ENCODE measurements at places on chromosomes 4 and X. TPM values are rescaled to one million over a fixed set of nuclear protein-coding genes. Genes with fewer than 3 reads are reported as not detected.

IL2RG gene
- total RNA-seq, result 0.89 TPM

TREX2 gene
- total RNA-seq, result 0.19 TPM

RHOXF2 gene
- total RNA-seq, result not detected

PNMA3 gene
- 2.5 TPM for total RNA-seq

MAOB gene
- total RNA-seq, result 133 TPM

ZNF185 gene
- total RNA-seq, result 1.6 TPM

GABRE gene
- total RNA-seq, result 28.0 TPM

SH3RF1 gene
- total RNA-seq, result 8.3 TPM

FRAS1 gene
- total RNA-seq, result 2.5 TPM

STIM2 gene
- 9.7 TPM for total RNA-seq

AFM gene
- total RNA-seq, result not detected

RBBP7 gene
- total RNA-seq, result 110 TPM

PRSS12 gene
- not detected for total RNA-seq

GUCY1A1 gene
- total RNA-seq, result 82.5 TPM

BCLAF3 gene
- 6.5 TPM for total RNA-seq

HPGDS gene
- 3.3 TPM for total RNA-seq

DMP1 gene
- not detected for total RNA-seq

CD40LG gene
- total RNA-seq, result not detected

APELA gene
- not detected for total RNA-seq

DUX4 gene
- total RNA-seq, result not detected

REELD1 gene
- total RNA-seq, result not detected

ARAP2 gene
- 2.4 TPM for total RNA-seq

ATOH1 gene
- not detected for total RNA-seq

SPANXC gene
- total RNA-seq, result not detected

CTAG1B gene
- total RNA-seq, result not detected

XAGE1A gene
- total RNA-seq, result not detected

TKTL2 gene
- not detected for total RNA-seq

POU4F2 gene
- not detected for total RNA-seq

GK gene
- total RNA-seq, result 9.1 TPM

NEXMIF gene
- total RNA-seq, result 0.16 TPM

MAGEB16 gene
- total RNA-seq, result not detected

RTL3 gene
- total RNA-seq, result 0.08 TPM

DCAF4L1 gene
- 0.19 TPM for total RNA-seq

Measured in Right ventricle myocardium superior (tissue), 1 donor.